GM12865 (cell line): ENCODE measurements at places on chromosomes 2 and 18.

DNA sequence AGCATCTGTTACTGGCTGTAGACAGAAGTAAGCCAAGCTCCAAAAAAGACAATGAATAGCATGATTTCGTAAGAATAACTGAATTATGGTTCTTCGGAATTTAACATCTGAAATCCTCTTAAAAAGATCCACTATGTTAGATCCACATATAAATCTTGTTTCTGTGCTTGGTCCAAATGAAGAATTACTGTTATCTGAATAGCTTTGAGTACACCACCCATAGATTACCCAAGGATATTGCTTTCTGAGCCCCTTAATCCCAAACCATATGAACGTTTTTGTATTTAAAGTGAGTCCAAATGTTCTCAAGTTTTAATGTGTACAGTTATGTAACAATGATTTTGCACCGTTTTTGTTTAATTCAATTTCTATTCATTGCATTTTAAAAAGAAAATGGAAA is 124.9 kb downstream of the DSC3 start:
- DNase-seq: no peak

GRCh38 chr2:216508229-216508628 is 9.6 kb downstream of the RPL37A start:
- no peak for DNase-seq

GRCh38 chr2:96869822-96870625 is at the start of gene SEMA4C:
TSS of gene SEMA4C (minus strand) at chr2:96870080. CDS start at chr2:96867886, 2,194 bp downstream.
- DNase-seq: no peak

DNA sequence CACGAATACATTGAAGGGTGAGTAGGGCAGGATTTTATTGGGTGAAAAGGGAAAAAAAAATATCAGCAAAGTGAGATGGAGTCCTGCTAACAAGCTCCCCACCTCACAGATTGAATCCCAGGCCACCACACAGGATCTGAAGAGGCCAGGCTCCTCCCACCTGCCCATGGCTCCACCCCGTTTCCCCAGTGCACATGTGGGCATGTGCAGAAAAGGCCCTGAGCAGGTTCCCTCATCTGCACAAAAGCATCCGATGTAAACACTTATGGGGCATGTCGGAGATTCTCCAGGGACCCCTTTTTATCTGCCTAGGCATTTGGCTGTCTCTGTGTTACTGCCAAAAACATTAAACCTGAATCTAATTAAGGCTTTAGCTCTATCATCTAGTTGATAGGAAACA is 35.2 kb downstream of the SKA1 start:
- no peak for DNase-seq

DNA sequence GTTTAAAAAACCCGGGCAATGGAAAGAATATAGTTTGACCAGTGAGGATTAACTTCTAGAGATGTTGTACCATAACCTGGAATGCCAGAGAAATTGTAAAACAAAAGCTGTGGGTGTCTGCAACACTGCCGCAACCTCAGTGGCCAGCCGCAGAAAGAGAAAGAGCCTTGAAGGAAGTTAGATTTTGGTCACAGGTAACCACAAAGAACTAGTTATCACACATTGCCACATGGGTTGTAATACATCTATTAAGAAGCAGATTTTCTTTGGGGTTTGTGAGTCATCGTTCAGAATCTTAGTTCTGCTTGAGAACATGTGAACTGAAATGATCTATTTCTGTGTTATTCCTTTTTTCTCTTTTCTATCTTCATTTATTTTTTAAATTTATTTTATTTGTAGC is 222.9 kb upstream of the AGAP1 start:
- DNase-seq: peak; percentile 44

- no peak for DNase-seq
Measured at GRCh38 chr18:7470101-7470500, 97.0 kb upstream of the PTPRM start.

DNA sequence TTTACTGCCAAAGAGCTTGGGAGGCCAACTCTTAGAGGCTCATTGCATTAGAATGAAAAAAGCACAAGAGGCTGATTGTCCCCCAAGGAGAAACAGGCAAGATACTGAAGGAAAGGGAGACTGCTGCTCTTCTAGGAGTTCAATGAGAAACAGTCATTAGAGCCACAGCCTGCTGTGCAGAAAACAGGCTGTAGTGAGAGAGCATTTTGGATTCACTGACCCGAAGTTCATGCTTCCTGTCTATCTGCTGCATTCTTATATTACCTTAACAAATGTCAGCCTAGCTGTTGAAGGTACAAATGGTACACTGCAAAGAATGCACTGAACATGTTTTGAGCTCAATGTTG is 423.3 kb downstream of the SETBP1 start:
- DNase-seq: no peak
